Cardiac muscle cell (in vitro differentiated cells and primary cell): ENCODE measurements at places on chromosomes 1 and 21.

DNA sequence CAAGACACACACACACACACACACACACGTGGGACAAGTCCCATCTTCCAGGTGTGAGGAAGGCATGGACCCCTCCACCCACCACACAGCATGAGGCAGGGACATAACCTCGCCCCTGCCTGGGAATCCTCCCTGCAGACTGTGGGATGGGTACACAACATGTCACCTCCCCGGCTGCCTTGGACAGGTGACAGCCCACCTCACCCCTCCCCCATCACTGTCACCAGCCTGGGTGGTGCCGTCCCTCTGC, 40.7 kb downstream of the AHDC1 start:
- no peaks in the 10 kb centered on the region for H3K27me3 ChIP-seq
- H3K27ac ChIP-seq, result peak overlapping the region; percentile 88
- no peaks in the 10 kb centered on the region for H3K36me3 ChIP-seq
- DNase-seq, result no peak

DNA sequence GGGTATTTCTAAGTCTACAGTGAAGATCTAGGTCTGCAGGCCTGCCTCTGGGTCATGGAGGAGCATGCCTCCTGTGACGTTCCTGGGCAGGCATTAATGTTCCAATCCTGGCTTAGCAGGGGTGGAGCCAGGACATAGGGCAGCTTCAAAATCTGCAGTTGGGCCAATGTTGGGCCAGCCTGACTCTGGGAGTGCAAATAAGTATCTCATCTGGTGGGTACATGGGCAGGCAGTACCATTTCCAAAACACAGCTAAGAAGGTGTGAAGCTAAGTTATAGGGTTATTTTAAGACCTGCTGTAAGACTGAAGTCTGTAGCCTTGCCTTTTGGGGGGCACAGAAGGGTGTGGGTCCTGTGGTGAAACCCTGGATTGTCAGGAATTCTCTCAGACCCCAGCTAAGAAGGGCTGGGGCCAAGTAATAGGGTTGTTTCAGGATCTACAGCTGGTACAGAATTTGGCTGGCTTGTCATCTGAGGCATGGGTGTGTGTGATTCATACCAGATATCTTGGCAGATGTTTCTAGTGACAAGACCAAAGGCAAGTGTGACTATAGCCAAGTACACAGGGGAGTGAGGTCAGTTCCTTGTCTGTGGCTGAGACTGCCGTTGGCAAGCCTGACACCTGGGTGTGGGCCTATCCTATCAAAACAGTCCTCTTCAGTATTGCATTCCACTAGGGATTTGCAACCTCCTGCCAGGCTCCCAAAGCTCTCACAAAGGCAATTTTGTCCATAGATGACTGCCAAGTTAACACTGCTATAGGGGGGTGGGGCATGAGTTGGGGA, 468.7 kb upstream of the B3GALT2 start:
- no peak for DNase-seq
- no peak overlapping the region for H3K27ac ChIP-seq
- no peaks in the 10 kb centered on the region for H3K36me3 ChIP-seq
- no peaks in the 10 kb centered on the region for H3K27me3 ChIP-seq
- no peak overlapping the region for H3K4me3 ChIP-seq

- peaks cover 4% of the 10 kb centered on the region for H3K27me3 ChIP-seq
- H3K4me1 ChIP-seq, result peaks cover 6% of the 10 kb centered on the region
- no peaks in the 10 kb centered on the region for H3K36me3 ChIP-seq
- H3K4me3 ChIP-seq, result no peak overlapping the region
- H3K27ac ChIP-seq, result no peak overlapping the region
These were observed 49.8 kb upstream of the GJA8 start for GRCh38 chr1:147852706-147853225.

- H3K27ac ChIP-seq, result peak overlapping the region; percentile 63
- H3K27me3 ChIP-seq, result no peaks in the 10 kb centered on the region
- H3K4me1 ChIP-seq, result peaks cover 30% of the 10 kb centered on the region
- no peaks in the 10 kb centered on the region for H3K36me3 ChIP-seq
- DNase-seq, result peak; percentile 83
These were observed 19.1 kb downstream of the RAB7B start for GRCh38 chr1:205983925-205984725.

DNA sequence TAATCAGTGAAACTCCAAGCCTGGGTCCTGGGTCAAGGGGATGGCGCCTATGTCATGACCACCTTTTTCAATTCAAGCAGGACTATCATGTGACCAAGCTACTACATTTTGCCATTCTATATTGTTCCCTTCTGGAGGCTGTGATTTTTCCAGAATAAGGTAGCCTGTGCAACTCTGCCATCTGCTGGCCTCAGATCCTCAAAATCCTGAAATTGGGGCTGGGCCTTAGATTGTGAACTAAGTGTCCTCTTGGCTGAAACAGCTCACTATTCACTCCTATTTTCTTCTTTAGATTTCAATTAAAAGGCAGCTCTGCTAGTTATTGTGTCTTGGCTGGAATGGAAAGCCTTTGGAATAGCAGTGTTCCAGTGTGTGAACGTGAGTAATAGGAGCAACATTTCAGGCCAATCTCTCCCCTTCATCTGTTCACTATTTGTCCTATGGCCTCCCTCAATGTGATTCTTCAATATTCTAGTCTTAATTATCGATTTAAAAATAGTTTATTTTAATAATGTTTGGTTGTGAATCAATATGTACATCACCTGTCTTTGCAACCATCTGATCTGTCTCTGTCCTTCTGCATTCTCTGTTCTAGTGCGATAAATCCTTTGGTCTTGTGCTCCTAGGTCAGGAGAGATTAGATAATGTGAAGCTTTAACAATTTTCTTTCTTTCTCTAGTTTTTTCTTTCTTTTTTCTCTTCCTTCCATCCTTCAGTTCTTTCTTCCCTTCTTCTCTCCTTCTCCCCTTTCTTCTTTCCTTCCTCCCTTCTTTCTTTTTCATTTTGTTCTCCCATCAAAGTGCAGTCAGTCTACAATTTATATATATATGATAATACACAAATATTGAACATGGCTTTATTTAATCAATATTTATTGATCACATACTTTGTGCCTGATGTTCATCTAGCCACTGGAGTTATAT, 69.8 kb downstream of the CR1 start:
- peak; percentile 17 for DNase-seq
- no peak overlapping the region for H3K4me3 ChIP-seq
- H3K27me3 ChIP-seq, result no peaks in the 10 kb centered on the region
- no peaks in the 10 kb centered on the region for H3K4me1 ChIP-seq
- no peaks in the 10 kb centered on the region for H3K36me3 ChIP-seq

GRCh38 chr1:47031059-47031458, 7.6 kb downstream of the CYP4X1 start:
- no peaks in the 10 kb centered on the region for H3K36me3 ChIP-seq
- peaks cover under 1% of the 10 kb centered on the region for H3K27me3 ChIP-seq
- H3K4me3 ChIP-seq, result no peak overlapping the region
- DNase-seq, result peak; percentile 95
- no peak overlapping the region for H3K27ac ChIP-seq
